Skeletal muscle cell (primary cell): ENCODE measurements at places on chromosomes 4 and X.

DNA sequence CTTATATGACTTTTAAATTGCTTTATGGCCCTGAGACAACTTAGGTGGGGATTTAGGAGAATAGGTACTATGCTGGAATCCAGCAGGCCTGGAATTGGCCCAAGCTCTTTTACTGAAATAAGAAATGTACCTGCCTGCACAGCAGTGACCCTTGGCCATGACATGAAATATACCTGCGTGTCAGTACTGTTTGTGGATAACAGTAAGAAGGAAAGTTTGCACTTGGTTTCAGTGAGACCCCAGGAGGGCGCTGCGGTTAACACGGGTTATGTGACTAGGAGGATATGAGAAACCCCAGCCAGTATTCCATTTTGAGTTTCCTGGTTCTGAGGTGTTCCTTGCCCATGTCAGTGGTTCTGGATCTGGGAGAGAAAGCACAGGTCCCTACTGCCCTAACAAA is 5.3 kb downstream of the MTM1 start:
- no peak for DNase-seq

DNA sequence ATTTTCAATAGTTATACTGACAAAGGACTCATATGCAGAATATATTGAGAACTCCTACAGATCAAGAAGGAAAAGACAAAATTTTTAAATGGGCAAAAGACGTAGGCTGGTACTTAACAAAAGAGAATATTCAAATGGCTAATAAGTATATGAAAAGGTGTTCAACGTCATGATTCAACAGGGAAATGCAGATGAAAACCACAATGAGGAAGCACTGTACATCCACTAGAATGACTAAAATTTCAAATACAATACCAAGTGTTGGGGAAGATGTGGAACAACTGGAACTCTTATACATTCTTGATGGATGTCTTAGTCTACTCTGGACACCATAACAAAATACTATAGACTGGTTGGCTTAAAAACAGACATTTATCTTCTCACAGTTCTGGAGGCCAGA is 1.3 kb upstream of the MRFAP1L1 start:
- DNase-seq, result no peak

DNA sequence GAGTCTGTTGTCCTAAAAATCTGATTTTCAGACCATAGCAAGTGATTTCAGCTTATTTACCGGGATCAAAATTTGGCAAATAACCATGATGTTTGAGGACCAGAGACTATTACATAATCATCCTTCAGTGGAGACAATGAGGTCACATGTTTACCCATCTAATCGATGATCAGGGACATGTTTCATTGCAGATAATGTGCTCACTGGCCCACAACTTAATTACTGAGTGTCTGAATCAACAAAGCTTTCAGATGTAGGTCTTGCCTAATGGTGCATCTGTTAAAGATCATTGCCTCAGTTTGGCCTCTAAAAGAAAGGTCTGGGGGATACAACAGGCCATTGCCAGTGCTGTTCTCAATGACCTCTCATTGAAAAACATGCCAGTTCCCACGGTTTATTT is 42.8 kb upstream of the KLHL34 start:
- no peak for DNase-seq

DNA sequence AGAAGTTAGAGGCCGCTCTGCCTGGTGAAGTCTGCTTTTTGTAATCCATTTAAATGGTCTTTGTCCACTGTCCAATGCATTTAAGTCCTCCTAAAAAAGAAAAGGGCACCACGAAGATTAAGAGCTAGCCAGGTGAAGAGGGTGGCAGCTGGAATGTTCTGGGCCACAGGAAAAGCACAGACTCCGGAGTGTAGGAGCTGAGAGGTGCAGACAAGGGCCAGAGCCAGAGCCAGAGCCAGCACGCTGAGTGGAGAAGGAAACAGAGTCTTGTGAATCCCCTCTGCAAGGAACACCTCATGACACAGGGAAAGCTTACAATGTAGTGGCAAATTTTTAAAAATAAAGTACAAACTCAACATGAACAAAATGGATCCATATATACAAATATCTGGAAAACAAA is 83.6 kb downstream of the TSPAN5 start:
- no peak for DNase-seq

DNA sequence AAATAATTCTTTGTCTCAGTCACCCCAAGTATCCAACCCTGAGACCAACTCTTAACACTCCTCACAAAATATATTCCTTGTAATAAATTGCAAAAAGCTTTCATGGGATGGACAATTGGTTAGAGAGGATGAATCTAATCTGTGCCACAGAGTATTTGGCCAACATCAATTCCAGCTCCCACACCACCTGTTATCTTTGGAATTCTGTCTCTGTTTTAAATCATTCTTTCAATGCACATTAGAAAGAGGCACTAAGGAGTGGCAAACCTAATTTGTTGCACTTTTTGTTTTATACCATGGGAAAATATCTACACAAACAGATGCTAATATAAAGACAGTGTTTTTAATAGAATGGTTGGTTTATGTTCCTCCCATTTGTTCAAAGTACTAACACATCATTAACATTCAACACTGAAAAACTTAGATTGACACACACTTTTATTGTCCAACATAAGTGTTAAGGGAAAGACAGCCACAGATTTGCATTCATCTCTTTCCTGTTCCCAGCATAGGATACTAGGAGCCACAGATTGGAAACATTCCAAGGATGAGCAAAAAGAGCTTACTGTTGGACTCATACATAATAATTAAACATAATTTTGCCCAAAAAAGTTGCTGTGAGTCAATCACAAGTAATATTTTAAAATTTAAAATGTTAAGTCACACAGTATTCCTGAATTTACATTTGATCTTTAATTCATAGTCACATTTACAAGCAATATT is 116.4 kb downstream of the PPA2 start:
- no peak for DNase-seq
